ENCODE measurements at places on chromosomes 2 and 18.
A peak's percentile ranks its signal among the peaks of the same experiment; 100 is the strongest.

GRCh38 chr2:152518641-152519580, 183.9 kb downstream of the FMNL2 start:
- DNase-seq: no peak

DNA sequence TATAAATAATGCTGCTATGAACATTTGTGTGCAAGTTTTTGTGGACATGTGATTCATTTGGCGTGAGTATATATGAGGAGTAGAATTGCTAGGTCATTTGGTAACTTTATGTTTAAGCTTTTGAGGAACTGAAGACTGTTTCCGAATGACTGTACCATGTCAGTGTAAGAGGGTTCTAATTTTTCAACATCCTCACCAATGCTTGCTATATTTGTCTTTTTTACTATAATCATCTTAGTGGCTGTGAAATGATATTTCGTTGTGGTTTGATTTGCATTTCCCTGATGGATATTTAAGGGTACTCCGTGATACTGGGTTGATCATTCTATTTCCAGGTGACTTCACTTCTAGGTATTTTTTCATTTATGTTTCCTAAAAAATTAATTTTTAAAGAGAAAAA, 241.1 kb downstream of the BCL2 start:
- peak; percentile 33 for DNase-seq

DNA sequence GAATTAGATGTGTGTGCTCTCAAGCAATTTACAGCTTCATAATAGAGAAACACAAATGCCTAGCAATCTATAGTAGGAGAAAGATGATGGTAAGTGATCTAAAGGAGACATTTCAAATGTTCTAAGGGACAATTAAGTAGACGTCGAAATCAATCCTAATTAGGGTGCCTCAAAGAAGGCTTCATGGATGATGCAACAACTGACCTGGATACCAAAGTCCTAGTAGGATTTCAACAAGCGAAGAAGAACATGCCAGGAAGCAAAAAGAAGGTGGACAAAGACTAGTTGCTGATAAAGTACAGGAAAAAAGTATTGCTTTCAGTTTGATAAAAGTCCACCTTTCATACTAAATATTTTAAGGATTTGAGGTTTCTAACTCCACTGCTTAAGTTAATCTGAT, 12.5 kb downstream of the FIGN start:
- no peak for DNase-seq

DNA sequence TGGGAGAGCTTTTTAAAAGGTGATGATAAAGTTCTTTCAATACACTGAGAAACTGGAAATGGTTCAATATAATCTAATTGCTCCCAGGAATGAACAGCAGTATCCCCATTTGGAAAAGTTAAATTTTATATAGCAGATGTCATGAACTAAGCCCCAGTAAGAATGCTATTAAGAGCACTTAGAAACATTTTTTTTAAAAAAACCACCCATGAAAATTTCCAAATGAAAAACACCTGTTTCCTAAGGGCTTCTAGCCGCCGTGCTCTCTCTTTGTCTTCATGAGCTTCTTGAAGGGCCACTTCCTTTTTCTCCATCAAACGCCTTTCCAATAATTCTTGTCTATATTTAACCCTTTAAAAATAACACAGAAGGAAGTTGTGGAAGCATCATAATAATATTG, 77.0 kb downstream of the UPP2 start:
- DNase-seq: no peak

- DNase-seq: no peak
Measured at GRCh38 chr2:167986223-167986622, 261.2 kb downstream of the STK39 start.

DNA sequence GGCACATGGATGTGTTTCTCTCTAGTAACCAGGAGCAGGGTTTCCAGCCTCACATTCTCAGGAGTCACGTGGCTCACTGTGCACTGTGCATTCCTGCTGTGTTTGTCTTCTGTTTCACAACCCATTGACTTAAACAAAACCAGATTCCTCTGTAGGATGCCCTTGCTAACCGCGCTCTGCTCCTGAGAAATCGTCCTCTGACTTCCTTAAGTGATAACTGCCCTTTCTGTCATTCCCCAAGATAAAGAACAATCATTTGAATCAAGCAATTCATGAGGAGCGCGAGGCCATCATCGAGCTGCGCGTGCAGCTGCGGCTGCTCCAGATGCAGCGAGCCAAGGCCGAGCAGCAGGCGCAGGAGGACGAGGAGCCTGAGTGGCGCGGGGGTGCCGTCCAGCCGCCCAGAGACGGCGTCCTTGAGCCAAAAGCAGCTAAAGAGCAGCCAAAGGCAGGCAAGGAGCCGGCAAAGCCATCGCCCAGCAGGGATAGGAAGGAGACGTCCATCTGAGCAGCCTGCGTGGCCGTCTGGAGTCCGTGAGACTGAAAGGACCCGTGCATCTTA, 60.2 kb downstream of the RALBP1 start:
- DNase-seq: no peak

DNA sequence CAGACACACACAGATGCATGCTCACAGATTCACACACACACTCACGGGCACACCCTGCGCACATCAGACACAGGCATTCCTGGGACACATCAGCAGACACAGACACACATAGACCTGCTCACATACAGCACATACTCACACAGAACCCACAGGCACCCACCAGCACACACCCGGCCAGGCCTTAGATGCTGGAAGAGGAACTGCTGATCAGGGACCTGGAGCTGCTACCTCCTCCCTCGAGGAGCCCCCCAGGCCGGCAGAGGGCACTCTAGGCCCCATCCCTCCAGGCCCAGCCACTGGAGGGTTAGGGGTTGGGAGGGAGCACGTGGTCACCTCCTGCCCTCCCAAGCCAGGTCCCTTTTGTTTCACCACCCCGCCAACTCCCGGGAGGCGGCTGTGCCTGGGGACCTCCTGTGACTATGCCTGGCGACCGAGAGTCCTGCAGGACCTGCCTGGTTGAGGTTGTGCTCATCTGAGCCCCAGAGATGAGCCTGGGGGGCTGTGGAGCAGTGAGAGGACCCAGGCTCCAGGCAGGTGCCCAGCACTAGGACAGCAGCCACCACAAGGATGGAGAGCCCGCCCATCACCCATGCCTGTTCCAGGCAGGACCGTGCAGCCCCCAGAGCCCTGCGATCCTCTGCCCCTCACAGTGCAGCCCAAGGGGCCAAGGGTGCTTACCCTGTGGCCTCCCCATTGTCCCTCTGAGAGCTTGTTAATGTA, 21.0 kb upstream of the PTMA start:
- DNase-seq: no peak

DNA sequence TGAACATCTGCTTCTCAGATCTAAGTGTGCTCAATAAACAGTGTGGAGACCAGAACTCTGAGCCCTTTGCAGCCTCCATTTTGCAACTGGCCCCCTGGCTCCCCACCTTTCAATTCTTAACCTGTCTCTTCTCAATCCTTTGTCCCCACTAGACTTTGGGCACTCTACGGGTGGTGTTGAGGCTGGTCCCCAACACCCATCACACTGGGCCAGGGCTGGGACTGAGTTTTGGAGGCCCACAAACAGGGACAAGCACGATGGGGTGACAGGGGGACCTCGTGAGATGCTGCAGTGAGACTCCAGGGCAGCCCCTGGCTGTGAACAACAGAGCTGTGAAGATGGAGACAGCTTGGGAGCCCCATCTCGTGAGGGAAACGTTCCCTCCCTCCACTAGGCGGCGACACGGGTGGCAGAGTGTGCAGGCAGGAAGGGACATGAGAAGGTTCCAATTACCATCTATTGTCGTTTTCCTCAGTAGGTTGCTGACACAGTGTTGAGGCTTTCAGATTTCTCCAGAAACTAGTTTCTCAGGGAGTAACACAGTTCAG, 1.2 kb downstream of the ANKMY1 start:
- no peak for DNase-seq

DNA sequence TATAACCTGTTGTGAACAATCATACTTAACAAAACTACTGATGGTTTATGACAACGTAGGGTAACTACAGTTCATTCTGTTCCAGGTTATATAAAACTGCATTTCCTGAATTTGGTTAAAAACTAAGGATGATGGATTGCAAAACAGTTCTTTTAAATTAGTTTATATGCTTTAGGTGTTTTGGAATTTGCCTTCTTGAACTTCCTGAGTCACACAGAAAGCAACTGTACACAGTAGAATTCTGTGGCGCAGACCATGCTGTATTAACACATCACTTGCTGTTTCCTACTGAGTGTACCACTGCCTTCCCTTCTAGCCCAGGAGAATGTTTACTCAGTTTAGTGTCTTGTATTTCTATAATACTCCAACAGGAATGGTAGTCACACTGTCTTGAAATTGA, 19.4 kb downstream of the ITGB1BP1 start:
- no peak for DNase-seq

DNA sequence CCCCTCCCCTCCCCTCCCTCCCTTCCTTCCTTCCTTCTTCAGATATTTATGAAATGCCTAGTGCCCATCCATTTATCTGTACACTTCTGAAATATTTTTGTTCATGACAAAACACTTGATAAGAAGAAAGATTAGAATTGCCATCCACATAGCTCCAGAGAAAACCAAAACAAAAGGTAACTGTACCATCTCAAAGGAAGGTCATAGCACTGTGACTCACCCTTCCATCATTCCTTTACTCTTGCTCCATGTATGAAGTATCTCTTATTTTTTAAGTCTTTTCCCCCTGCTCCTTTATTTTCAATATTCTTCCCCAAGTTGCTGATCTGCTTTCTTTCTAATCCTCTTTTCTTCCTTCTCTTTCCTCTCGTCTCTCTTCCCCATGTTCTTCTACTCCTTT, 9.9 kb downstream of the CNTNAP5 start:
- DNase-seq: no peak

DNA sequence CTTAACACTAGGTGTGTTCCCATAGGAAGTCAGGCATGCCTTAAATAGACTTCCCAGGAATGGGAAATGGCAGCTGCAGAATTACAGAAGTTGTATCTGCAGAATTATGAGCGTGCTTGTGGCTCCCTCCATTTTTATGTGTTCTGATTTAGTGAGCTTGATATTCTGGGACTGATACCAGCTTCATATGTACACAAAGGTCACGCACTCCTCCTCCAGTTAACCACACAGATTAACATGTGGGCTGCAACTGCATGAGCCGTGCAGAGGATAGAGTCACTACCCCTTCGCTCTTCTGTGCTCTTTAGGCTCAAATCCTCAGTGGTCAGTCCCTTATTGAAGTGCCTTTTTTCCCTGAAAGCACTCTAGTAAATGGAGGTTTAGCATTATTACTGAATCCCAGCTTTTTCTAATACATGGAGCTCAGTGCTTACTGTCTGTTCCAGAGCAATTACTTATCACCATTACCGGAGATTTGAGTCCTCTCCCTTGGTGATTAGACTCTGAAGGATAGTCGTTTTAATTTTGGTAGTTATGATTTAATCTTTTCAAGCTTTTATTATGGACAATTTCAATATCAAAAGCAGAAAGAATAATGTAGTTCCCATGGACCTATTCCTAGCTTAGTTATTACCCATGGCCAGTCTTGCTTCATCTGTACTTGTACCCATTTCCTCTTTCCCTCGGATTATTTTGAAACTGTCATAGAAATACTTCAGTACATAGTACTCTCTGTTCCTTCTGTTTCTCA, 238.3 kb downstream of the PRKCE start:
- DNase-seq: no peak

GRCh38 chr2:183530333-183530901, 406.2 kb downstream of the NUP35 start:
- no peak for DNase-seq

- DNase-seq: no peak
Measured at GRCh38 chr2:169205176-169205575, 135.8 kb downstream of the DHRS9 start.

- no peak for DNase-seq
Measured at GRCh38 chr2:132253496-132254305, 91.9 kb upstream of the ANKRD30BL start.

DNA sequence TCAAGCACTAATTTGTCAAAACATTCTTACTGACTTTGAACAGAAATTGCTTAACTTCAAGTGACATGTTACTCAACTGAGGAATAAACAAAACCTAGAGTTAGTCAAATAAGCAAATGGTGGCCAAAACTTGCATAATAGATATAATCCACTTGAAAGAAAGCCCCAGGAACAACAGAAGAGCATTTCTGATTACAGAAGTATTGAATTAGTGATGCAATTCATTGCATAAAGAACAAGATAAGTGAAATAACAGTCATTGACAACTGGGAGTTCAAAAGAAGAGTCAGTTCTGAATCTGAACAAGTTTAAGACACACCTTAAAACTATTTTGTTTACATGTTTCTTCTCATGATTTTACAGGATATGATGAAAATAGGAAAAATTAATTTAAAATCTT, 30.8 kb downstream of the COBLL1 start:
- DNase-seq: no peak

- DNase-seq: no peak
Measured at GRCh38 chr2:204272610-204273287, 272.5 kb upstream of the PARD3B start.

- DNase-seq: no peak
Measured at GRCh38 chr2:24957976-24958375, 13.8 kb downstream of the DNAJC27 start.

GRCh38 chr2:121697108-121697631, 39.5 kb downstream of the NIFK start:
- no peak for DNase-seq

- DNase-seq: no peak
Measured at GRCh38 chr2:51329512-51329911, 297.6 kb upstream of the NRXN1 start.

DNA sequence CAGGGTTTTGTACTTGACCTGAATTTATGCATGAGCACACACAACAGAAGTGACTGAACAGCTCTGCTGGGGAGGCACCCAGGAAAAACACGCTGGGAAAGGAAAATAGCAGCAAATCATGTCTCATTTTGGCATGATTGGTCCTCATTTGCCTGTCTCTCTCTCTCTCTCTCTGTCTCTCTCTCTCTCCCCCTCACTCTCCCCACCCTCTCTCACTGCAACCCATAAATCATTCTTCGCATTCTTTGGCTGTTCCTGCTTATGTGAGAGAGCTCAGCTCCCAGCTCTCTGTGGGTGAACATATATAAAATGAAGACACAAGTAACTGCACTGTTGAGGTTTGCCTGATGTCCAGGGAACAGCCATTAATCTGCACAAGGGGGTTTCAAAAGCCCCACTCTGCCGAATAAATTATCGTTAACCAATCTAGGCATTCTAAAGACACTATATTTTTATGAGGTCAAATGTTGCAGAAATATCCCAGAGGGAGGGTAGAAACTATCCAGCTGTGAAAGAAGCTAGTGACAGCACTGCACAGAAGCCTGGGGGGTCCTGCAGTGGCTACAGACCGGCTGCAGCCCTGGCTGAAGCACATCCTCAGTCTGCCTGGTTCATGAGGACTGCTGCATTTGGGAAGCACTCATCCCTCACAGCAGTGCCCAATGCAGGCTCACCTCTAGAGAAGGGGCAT, 260.3 kb downstream of the AFF3 start:
- no peak for DNase-seq

GRCh38 chr2:202186641-202187202, 51.7 kb downstream of the SUMO1 start:
- no peak for DNase-seq

Measured in GM18507 (cell line).